Left kidney (tissue), 8 donors: ENCODE measurements at places on chromosomes 3 and 15. TPM values are rescaled to one million over a fixed set of nuclear protein-coding genes. Genes with fewer than 3 reads are reported as not detected.
A peak's percentile ranks its signal among the peaks of the same experiment; 100 is the strongest.

The STRIT1 gene
- 1.5 TPM for polyA plus RNA-seq

The ALPK3 gene
- 20.7 TPM for polyA plus RNA-seq

The USF3 gene
- polyA plus RNA-seq = 26.5 TPM

The FETUB gene
- 0.28 TPM for polyA plus RNA-seq

The PP2D1 gene
- 1.1 TPM for polyA plus RNA-seq

The ST3GAL6 gene
- 100 TPM for polyA plus RNA-seq

The SPINK8 gene
- polyA plus RNA-seq = 0.43 TPM

The CADPS gene
- 5.0 TPM for polyA plus RNA-seq

The MST1R gene
- 2.8 TPM for polyA plus RNA-seq

The SLC12A1 gene
- polyA plus RNA-seq = 433 TPM

The CNTN4 gene
- polyA plus RNA-seq = 30.1 TPM

The CEP70 gene
- polyA plus RNA-seq = 50.3 TPM

The PARP16 gene
- polyA plus RNA-seq = 17.9 TPM

- DNase-seq = no peak
Measured at GRCh38 chr3:101010296-101010695, 17.1 kb upstream of the ABI3BP start.

DNA sequence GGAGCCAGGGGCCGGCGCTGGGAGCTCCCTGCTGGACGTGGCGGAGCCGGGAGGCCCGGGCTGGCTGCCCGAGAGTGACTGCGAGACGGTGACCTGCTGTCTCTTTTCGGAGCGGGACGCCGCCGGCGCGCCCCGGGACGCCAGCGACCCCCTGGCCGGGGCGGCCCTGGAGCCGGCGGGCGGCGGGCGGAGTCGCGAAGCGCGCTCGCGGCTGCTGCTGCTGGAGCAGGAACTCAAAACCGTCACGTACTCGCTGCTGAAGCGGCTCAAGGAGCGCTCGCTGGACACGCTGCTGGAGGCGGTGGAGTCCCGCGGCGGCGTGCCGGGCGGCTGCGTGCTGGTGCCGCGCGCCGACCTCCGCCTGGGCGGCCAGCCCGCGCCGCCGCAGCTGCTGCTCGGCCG lies 1.5 kb downstream of the SMAD6 start:
- no peak for DNase-seq

DNA sequence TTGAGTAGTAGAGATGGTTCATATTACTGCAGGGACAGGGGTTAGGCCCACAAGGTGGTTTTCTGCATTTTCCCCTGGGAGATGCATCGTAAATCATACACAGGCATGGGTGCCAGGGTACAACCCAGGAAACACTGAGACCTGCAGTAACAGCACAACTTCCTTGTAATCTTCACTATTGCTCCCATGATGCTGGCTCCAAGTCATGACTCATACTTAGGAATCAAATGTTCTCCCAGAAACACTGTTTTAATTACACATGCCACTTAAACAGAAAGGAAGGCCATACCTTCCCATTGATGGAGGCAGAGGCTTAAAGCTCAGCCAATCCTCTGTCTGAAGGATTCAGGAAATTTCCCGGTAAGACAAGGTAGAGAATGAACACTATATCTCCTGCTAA lies 106.5 kb downstream of the ERC2 start:
- no peak for DNase-seq

DNA sequence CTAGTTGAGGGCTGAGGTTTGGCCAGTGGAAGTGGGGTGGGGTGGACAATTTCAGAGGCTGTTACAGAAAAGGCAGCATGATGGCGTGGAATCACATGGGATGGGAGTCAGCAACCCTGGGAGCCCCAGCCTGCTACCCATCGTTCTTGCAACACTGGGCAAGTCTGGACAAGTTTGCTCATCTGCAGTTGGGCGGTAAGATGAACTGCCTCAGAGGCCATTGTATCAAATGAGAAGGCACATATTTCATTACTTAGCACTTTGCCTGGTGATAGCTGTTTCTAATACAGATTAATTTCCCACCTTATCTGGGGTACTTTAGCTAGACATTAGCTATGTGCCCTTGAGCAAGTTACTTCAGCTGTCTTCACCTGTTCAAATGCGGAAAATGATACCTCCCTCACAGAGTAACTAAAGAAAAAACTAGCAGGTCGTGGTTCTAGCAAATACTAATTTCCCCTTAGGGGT lies 248.9 kb downstream of the THSD4 start:
- no peak for DNase-seq

GRCh38 chr3:76383781-76384180 lies 598.4 kb upstream of the ZNF717 start:
- DNase-seq = no peak

DNA sequence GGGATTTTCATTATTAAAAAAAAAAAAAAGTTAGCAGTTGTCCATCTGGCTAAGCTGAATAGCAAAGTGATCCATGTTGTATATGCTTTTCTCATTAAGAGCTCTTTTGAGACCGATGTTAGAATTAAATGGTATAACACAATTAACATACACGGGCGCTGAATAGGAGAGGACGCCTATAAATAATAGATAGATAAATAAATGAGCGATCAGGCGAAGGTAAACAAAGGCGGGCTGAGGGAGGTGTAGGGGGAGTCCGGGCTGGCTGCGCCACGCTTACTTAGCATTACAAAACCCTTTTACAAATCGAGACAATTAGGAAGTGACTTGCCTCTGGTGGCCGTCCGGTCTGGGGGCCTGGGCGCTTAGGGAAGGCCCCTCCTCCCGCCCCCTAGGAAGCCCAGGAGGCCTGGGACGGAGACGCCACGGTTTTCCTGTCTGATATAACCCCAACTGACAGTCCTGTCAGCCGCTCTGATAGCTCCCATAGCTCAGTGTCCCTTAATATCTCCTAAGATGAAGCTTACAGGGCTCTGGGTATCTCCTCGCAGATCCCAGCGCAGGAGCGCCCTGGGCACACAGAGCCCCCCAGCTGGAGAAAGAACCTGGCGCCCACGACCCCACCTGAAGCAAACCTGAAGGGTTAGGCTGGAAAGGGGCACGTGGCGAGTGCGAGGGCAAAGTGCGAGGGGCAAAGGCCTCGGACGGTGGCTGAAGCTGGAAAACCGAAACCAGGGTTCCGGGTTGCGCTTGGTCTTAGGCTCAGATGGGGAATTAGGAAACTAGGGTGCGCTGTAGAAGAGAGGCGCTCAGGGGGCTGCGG lies 3.6 kb downstream of the SOX14 start:
- DNase-seq = no peak

DNA sequence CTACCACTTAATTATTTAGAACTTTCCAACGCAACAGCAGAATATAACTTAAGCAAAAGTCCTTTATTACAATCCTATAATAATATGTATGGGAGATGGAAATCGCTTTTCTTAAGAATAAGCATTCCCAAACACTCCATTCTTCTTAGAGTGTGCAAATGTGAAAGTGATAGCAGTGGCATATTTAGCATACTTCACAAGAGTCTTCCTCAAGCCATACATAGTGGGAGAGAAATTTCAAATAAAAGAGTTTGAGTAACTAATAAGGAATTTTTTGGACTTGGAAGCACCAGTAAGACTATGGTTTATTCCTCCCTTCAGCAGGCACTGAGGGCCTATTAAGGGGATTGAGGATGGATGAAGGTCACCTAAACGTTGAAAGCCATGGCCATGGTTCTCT lies 22.1 kb upstream of the BNC1 start:
- no peak for DNase-seq

- no peak for DNase-seq
Measured at GRCh38 chr3:125051715-125052581, 3.8 kb downstream of the HEG1 start.

GRCh38 chr15:36645106-36645505 lies 65.7 kb downstream of the CDIN1 start:
- DNase-seq = no peak

DNA sequence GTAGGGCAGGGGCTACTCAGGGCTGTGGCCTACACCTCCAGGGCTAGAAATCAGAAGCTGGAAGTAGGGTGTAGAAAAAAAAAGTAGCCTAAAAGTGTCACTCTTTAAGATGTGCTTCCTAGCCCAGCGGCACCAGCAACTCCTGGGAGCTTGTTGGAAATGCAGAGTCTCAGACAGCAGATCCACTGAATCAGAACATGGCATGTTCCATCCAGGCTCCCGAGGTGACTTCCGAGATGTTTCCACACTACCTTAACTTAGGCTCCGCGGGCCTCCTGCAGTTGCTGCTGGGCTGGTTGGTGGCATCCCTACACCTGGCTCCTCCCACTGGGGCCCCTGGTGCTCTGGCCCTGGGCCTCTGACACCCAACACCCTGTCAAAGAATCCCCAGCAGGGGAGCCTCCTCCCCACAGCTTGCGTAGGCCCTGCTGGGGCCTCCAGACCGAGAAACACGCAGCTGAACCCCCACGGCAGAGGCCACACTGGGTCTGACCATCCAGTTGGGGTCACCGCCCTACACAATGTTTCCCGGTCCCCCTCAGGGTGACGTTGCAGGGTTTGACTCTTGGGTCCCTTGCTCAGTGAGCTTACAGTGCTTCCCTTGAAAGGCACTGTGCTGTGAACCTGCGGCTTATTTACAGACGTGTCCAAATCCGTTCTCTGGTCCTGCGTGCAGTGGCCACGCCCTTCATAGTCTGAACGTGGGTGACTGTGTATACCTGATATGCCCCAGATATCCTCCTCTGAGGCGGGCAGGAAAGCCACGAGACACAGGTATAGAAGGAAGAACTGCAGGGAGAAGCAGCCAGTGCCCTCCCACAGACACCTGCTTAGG lies 46.5 kb downstream of the FAM174B start:
- no peak for DNase-seq

- no peak for DNase-seq
Measured at GRCh38 chr3:96622878-96623277, 191.5 kb upstream of the EPHA6 start.

- DNase-seq = no peak
Measured at GRCh38 chr3:49386056-49386756, 25.6 kb downstream of the RHOA start.

- DNase-seq = no peak
Measured at GRCh38 chr3:172518929-172519640, 4.1 kb downstream of the TNFSF10 start.

DNA sequence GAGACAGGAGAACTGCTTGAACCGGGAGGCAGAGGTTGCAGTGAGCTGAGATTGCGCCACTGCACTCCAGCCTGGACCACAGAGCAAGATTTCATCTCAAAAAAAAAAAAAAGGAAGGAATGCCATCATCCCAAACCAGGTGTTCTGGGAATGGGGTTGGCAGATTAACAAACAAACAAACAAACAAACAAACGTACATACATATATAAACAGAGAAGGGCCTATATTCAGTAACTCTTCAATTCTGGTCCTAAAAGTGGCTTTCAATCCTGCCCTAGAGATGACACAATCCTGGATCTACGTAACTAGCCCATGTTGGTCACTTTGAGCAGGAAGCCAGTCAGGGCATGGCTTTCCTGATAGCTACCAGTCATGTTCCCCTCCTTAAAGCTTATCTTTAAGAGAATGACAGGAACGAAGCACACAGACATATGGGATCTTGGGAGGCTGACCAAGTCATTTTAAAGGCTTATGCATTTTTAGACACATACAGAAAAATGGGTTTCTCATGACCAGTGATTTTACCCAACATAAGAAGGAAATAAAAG lies 29.9 kb upstream of the RAB11A start:
- no peak for DNase-seq

GRCh38 chr3:94066506-94067500 lies 3.9 kb downstream of the NSUN3 start:
- DNase-seq = no peak

- DNase-seq = no peak
Measured at GRCh38 chr3:9074079-9074478, 110.8 kb upstream of the RAD18 start.

DNA sequence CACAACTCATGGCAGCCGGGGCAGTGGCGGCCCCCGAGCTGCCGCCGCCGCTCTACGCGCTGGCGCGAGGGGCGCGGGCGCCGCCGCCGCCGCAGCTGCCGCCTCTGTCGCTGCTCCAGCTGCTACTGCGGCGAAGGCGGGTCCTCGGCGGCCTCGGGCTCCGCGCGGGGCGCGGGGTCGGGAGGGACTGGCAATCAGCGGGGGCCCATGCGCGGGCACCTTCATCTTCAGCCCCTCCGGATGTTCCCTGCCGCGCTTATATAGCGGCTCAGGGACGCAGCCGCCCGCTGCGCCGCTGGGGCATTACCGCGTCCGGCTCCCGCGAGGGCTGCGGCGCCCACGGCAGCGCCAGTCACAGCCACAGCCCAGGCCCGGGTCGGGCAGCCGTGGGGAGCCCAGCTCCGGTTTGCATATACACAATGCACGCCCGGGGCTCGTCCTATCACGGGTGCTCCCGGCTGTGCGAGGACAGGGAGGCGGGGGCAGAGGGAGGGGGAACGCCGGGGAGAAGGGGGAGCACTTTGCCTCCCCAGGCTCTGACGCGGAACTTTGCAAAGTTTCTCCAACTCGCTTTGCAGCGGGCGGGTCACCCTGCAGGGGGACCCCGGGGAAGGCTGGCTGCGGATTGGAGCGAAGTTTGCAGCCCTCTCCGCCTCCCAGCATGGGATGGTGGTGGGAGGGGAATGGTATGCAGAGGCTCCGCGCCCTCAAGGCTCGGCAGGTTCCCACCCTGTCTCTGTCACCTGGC lies at the start of gene VGLL3:
VGLL3 (minus strand) TSS at position 416 of the 748 bp plus-strand sequence; CDS start at position 10, 406 bp downstream.
- DNase-seq = peak; percentile 62

- no peak for DNase-seq
Measured at GRCh38 chr3:37988931-37989525, 1.6 kb upstream of the VILL start.

- no peak for DNase-seq
Measured at GRCh38 chr15:57819646-57820045, 113.1 kb downstream of the POLR2M start.
